ENCODE measurements at places on chromosomes 6 and 20. TPM values are rescaled to one million over a fixed set of nuclear protein-coding genes. Genes with fewer than 3 reads are reported as not detected.

Gene FAM209B
- total RNA-seq = not detected

Gene KIF25
- total RNA-seq = 1.3 TPM

Gene PLG
- not detected for total RNA-seq

Gene CCN6
- not detected for total RNA-seq

Gene FAXC
- total RNA-seq = 19.5 TPM

Gene TCP11
- not detected for total RNA-seq

Gene TGM3
- 0.29 TPM for total RNA-seq

Gene LAMA2
- 2.3 TPM for total RNA-seq

Gene PNLDC1
- not detected for total RNA-seq

- no peak for DNase-seq
- H3K4me1 ChIP-seq = no peaks in the 10 kb centered on the region
- no peaks in the 10 kb centered on the region for H3K36me3 ChIP-seq
- no peaks in the 10 kb centered on the region for H3K27me3 ChIP-seq
- no peak overlapping the region for H3K27ac ChIP-seq
- no peak overlapping the region for H3K4me3 ChIP-seq
Measured at GRCh38 chr6:145428706-145429105, 306.6 kb downstream of the EPM2A start.

DNA sequence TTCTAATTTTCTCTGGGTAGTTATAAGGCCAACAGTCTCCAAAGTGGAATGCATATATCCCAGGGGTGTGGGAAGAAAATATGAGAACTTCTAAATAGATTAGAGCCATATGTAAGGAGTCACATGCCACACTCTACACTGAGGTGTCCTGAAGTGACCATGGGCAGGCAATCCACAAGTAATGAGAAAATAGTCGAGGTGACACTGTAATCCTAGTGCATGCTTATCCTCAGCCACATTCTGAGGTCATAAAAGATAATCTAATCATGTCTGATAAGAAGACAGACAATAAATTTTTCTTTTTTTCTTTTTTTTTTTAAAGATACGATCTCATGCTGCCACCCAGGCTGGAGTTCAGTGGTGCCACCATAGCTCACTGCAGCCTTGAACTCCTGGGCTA is 62.2 kb downstream of the CD164 start:
- H3K4me3 ChIP-seq = no peak overlapping the region
- no peak for DNase-seq
- no peaks in the 10 kb centered on the region for H3K4me1 ChIP-seq
- H3K27me3 ChIP-seq = no peaks in the 10 kb centered on the region
- no peaks in the 10 kb centered on the region for H3K36me3 ChIP-seq

- DNase-seq = no peak
- H3K4me1 ChIP-seq = no peaks in the 10 kb centered on the region
- H3K4me3 ChIP-seq = no peak overlapping the region
- H3K27ac ChIP-seq = no peak overlapping the region
Measured at GRCh38 chr20:60138256-60139220, 180.3 kb downstream of the CDH26 start.

GRCh38 chr6:96032661-96033060 is 16.9 kb downstream of the FUT9 start:
- no peaks in the 10 kb centered on the region for H3K36me3 ChIP-seq
- no peaks in the 10 kb centered on the region for H3K27me3 ChIP-seq
- no peak for DNase-seq

- no peak for DNase-seq
- no peaks in the 10 kb centered on the region for H3K27me3 ChIP-seq
- H3K36me3 ChIP-seq = no peaks in the 10 kb centered on the region
- H3K4me1 ChIP-seq = no peaks in the 10 kb centered on the region
Measured at GRCh38 chr6:8672882-8673281, 237.5 kb upstream of the SLC35B3 start.

DNA sequence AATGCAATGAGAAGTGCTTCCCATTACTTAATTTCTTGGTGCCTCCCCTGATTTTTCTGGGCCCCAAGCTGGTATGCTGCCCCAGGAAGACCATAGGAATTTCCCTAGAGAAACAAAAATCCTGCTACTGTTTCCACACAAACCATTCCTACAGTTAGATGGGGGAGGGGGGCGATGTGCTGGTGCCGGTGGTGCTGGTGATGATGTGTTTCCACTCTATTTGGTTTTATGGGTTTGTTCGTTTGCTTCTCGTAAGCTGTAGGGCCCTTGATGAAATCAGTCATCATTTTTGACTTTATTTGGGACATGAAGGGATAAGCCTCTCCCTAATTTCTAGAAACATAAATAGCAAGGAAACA is 105.1 kb downstream of the MKKS start:
- H3K4me1 ChIP-seq = no peaks in the 10 kb centered on the region
- no peak overlapping the region for H3K27ac ChIP-seq
- no peaks in the 10 kb centered on the region for H3K36me3 ChIP-seq
- DNase-seq = no peak
- no peaks in the 10 kb centered on the region for H3K27me3 ChIP-seq

DNA sequence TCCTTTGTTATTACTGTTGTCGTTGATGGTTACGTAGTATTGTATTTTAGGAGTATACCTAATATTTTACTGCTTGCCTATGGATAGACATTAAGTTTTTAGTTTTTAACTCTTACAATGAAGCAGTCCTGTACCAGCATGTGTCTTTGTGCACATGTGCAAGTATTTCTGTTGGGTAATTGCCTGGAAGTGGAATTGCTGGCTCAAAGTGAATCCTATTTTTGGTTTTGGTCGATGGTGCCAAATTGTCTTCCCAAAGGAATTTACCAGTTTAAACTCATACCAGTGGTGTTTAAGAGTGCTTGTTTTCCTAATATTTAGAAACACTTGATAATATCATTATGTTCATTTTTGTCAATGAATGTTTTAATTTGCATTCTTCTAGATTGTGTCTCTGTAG is 75.5 kb downstream of the ANKS1A start:
- no peak for DNase-seq
- peaks cover 2% of the 10 kb centered on the region for H3K36me3 ChIP-seq
- no peak overlapping the region for H3K27ac ChIP-seq
- no peaks in the 10 kb centered on the region for H3K27me3 ChIP-seq
- no peaks in the 10 kb centered on the region for H3K4me1 ChIP-seq

DNA sequence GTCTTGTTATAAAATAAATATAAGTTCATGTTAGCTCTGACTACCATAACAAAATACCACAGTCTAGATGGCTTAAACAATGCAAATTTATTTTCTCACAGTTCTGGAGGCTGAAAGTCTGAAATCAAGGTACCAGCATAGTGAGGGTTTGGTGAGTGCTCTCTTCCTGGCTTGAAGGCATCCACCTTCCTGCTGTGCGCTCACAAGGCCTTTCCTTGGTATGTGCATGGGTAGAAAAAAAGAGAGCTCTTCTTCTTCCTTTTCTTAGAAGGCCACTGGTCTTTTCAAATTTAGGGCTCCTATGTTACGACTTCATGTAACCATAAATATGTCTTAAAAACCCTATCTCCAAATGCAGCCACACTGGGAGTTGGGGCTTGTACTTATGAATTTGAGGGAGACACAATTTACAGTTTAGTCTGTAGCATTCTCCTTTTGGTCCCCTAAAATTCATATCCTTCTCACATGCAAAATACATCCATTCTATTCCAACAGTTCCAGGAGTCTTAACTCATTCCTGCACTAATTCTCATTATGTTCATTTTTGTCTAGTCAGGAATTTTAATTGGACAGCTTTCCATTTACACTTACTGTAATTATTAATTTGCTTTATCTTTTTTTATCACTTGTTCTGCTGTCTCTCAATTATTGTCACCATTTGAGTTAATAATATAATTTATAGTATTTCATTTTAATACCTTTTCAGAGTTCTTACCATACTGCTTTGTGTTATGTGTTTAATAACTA is 381.9 kb upstream of the EPHA7 start:
- H3K4me3 ChIP-seq = no peak overlapping the region
- DNase-seq = peak; percentile 63
- no peaks in the 10 kb centered on the region for H3K27me3 ChIP-seq
- H3K4me1 ChIP-seq = no peaks in the 10 kb centered on the region
- H3K27ac ChIP-seq = no peak overlapping the region

GRCh38 chr20:37309936-37310590 is 20.6 kb downstream of the MANBAL start:
- no peaks in the 10 kb centered on the region for H3K27me3 ChIP-seq
- peaks cover 25% of the 10 kb centered on the region for H3K4me1 ChIP-seq
- peak overlapping the region; percentile 19 for H3K27ac ChIP-seq
- H3K4me3 ChIP-seq = no peak overlapping the region
- peaks cover 36% of the 10 kb centered on the region for H3K36me3 ChIP-seq
- no peak for DNase-seq

- H3K4me1 ChIP-seq = peaks cover 12% of the 10 kb centered on the region
- H3K36me3 ChIP-seq = no peaks in the 10 kb centered on the region
- no peaks in the 10 kb centered on the region for H3K27me3 ChIP-seq
- DNase-seq = no peak
- no peak overlapping the region for H3K4me3 ChIP-seq
Measured at GRCh38 chr6:13425270-13425873, 62.0 kb downstream of the GFOD1 start.

- DNase-seq = no peak
- H3K36me3 ChIP-seq = no peaks in the 10 kb centered on the region
- H3K27ac ChIP-seq = no peak overlapping the region
- H3K27me3 ChIP-seq = no peaks in the 10 kb centered on the region
- no peaks in the 10 kb centered on the region for H3K4me1 ChIP-seq
- H3K4me3 ChIP-seq = no peak overlapping the region
Measured at GRCh38 chr20:24784607-24785006, 164.5 kb upstream of the CST7 start.

- no peak overlapping the region for H3K27ac ChIP-seq
- no peaks in the 10 kb centered on the region for H3K36me3 ChIP-seq
- H3K27me3 ChIP-seq = no peaks in the 10 kb centered on the region
- H3K4me3 ChIP-seq = no peak overlapping the region
- H3K4me1 ChIP-seq = peaks cover 19% of the 10 kb centered on the region
- no peak for DNase-seq
Measured at GRCh38 chr6:142886431-142887170, 58.4 kb downstream of the HIVEP2 start.

- peaks cover 12% of the 10 kb centered on the region for H3K4me1 ChIP-seq
- H3K27ac ChIP-seq = no peak overlapping the region
- no peak for DNase-seq
Measured at GRCh38 chr20:32237419-32237818, 29.7 kb downstream of the POFUT1 start.

GRCh38 chr6:142279350-142280180 is 22.2 kb upstream of the ADGRG6 start:
- no peak overlapping the region for H3K4me3 ChIP-seq
- no peaks in the 10 kb centered on the region for H3K4me1 ChIP-seq

DNA sequence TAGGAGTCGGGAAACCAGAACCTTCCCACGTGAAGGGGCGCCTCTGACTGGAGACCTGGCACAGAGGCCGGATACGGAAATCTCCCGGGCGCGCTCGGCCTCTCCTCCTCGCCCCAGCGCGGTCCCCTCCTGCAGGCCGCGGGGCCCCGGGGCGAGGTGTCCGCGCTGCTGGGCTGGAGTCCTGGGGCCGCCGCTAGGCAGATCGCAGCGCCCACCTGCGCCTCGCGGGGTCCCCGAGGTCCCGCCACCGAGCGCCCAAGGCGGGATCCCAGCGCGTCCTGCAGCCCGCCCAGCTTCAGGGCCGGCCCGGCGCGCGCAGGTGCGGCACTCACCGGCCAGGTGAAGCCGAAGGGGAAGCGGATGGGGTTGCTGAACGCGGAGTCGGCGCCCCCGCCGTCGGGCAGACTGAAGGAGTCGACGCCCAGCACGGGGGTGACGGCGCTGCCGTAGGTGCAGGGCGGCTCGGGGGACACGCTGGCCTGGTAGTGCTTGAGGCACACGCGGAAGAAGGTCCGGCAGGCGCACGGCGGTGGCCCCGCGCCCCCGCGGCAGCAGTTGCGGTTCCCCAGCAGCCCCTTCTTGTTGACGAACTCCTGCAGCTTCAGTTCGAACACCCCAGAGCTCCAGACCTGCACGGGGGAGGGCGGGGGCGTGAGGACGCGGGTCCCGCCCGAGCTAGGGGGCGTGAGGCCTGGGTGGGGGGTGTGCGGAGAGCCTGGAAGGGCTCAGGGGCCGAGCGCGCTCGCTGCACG is 1.5 kb downstream of the DLL1 start:
- H3K36me3 ChIP-seq = no peaks in the 10 kb centered on the region
- H3K27ac ChIP-seq = no peak overlapping the region
- DNase-seq = peak; percentile 80
- peak overlapping the region; percentile 75 for H3K4me3 ChIP-seq
- H3K4me1 ChIP-seq = peaks cover 16% of the 10 kb centered on the region

DNA sequence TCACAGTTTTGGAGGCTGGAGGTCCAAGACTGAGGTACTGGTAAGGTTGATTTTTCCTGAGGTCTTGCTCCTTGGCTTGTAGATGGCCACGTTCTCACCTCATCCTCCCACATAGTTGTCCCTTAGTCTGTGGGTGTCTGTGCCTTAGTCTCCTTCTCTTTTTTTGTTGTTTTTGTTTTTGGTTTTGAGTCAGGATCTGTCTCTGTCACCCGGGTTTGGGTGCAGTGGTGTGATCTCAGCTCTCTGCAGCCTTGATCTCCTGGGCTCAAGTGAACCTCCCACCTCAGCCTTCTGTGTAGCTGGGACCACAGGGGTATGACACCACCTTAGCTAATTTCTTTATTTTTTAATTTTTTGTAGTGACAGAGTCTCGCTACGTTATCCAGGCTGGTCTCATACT is 245.2 kb downstream of the PHACTR1 start:
- no peaks in the 10 kb centered on the region for H3K4me1 ChIP-seq
- no peak for DNase-seq
- peaks cover 21% of the 10 kb centered on the region for H3K27me3 ChIP-seq
- no peak overlapping the region for H3K4me3 ChIP-seq
- H3K36me3 ChIP-seq = no peaks in the 10 kb centered on the region

GRCh38 chr6:147930745-147931144 is 411.9 kb upstream of the SASH1 start:
- no peaks in the 10 kb centered on the region for H3K36me3 ChIP-seq
- no peak overlapping the region for H3K27ac ChIP-seq
- peaks cover 25% of the 10 kb centered on the region for H3K4me1 ChIP-seq
- no peaks in the 10 kb centered on the region for H3K27me3 ChIP-seq
- DNase-seq = no peak
- H3K4me3 ChIP-seq = no peak overlapping the region

GRCh38 chr6:134201716-134202115 is 116.2 kb downstream of the SGK1 start:
- no peak overlapping the region for H3K27ac ChIP-seq
- no peak overlapping the region for H3K4me3 ChIP-seq
- H3K27me3 ChIP-seq = no peaks in the 10 kb centered on the region

GRCh38 chr6:15969236-15969778 is 159.6 kb upstream of the MYLIP start:
- no peaks in the 10 kb centered on the region for H3K36me3 ChIP-seq
- peaks cover 6% of the 10 kb centered on the region for H3K4me1 ChIP-seq
- H3K27me3 ChIP-seq = no peaks in the 10 kb centered on the region

GRCh38 chr6:18495236-18495635 is 108.1 kb downstream of the RNF144B start:
- H3K36me3 ChIP-seq = no peaks in the 10 kb centered on the region
- H3K27me3 ChIP-seq = no peaks in the 10 kb centered on the region
- no peak for DNase-seq
- H3K27ac ChIP-seq = no peak overlapping the region
- no peak overlapping the region for H3K4me3 ChIP-seq
- peaks cover 7% of the 10 kb centered on the region for H3K4me1 ChIP-seq

DNA sequence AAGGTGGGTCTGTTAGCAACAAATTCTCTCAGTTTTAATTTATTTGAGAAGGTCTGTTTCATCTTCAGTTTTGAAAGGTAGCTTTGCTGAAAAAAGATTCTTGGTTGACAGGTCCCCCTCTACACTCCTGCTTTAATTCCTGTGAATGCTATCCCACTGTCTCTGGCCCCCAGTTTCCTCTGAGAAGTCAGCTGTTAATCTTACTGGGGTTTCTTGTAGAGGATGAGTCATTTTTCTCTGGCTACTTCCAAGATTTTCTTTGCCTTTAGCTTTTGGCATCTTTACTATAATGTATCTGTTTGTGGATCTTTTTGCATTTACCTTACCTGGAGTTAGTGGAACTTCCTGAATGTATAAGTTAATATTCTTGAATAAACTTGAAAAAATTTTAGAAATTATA is 122.7 kb downstream of the MMS22L start:
- DNase-seq = no peak
- no peak overlapping the region for H3K4me3 ChIP-seq
- no peak overlapping the region for H3K27ac ChIP-seq
- H3K4me1 ChIP-seq = no peaks in the 10 kb centered on the region
- peaks cover 36% of the 10 kb centered on the region for H3K36me3 ChIP-seq
